Natural killer cell (primary cell): ENCODE measurements at places on chromosomes 2 and 18.
A peak's percentile ranks its signal among the peaks of the same experiment; 100 is the strongest.

DNA sequence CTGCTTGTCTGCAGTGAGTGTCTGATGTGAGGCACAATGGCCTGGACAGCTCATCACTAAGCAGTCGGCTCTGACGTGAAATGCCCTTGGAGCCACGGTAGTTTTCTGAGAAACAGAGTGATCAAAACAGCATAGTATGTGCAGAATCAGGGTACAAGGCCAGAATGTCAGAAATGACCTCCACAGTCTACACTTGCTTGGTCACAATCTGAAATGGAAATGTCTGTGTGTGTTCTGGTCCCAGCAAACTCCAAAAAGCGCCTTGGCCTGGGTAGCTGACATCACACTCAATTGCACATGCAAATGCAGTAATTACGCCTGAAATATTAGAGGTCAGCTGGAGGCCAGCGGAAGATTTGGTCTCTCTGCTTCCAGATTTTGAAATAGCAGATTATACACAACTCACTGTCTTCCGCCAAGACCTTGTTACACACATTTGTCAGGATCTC is 95.4 kb downstream of the CTAGE1 start:
- no peak for DNase-seq

DNA sequence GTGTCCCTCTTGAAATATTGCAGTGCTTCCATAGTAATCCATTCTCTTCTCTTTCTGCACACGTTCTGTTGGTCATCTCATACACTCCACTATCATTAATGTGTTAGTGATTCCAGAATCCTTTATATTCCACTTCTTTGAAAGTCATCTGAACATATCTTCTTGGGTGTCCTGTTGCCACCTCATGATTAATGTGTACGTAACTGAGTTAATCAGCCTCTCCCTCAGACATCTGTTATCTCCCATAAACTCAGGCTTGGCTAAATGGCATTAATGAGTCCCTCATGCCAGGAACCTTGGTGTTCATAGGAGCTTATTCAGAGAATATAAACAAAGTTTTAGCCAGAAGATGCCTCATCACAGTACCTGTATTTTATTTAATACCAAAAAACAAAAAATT is 126.4 kb downstream of the NCOA1 start:
- no peak for DNase-seq

DNA sequence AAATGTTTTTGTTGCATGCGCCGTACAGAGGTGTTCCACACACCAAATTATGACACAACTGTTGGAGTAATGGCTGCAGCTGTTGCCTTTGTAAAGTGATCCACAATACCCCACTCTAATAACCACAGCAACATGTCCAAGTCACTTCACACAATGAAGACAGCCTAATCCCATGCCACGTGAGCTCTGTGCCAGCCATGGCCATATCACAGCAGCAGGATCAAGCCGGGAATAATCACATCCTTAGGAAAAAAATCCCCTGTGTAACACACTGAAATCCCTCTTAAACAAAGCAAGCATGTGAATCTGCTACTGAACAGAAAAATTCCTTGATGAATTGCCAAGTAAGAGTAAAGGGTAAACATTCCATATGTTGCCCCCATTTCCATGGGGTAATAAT is 179.5 kb upstream of the PARD3B start:
- no peak for DNase-seq

- no peak for DNase-seq
Observed at GRCh38 chr2:27582129-27582694, 630 bp upstream of the ZNF512 start.

GRCh38 chr2:218567797-218568189 is 358 bp downstream of the USP37 start:
- no peak for DNase-seq

DNA sequence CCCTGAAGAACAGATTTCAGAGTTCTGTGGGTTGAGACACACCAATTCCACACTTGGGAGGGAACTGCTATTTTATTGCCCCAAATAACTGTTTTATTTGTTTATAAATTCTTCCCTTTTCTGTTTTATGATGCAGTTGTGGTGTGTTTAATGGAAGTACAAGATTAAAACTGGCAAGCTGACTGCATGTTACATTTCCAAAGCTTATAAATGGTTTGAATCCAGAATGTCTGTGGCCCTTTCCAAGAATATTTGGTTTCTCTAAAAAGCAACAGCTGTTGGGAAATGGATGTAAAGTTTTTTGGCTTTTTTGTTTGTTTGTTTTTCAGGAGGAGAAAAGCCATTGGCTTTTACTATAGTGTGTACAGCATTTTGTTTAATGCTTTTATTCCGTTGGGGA is 234.5 kb downstream of the MTX2 start:
- DNase-seq, result no peak

GRCh38 chr2:99850084-99850710 is 292.2 kb downstream of the AFF3 start:
- no peak for DNase-seq

DNA sequence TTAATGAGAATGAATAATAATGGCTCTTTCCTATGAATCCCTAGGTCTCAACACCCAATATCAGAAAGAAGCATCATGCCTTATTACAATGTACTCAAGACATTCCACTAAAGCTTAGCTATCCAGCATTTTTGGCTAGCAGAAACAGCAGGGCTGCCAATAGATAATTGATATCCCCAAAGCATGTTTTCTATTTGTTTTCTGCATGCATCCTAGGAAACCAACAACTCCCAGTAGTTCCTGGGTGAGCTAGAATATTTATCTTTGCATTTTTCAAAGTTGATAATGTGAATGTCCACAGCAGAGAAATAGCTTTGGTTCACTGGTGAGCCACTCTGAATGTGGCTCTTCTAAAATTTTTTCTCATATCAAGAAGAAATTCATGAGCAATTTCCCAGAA is 5.8 kb upstream of the ANTXR1 start:
- DNase-seq, result no peak

DNA sequence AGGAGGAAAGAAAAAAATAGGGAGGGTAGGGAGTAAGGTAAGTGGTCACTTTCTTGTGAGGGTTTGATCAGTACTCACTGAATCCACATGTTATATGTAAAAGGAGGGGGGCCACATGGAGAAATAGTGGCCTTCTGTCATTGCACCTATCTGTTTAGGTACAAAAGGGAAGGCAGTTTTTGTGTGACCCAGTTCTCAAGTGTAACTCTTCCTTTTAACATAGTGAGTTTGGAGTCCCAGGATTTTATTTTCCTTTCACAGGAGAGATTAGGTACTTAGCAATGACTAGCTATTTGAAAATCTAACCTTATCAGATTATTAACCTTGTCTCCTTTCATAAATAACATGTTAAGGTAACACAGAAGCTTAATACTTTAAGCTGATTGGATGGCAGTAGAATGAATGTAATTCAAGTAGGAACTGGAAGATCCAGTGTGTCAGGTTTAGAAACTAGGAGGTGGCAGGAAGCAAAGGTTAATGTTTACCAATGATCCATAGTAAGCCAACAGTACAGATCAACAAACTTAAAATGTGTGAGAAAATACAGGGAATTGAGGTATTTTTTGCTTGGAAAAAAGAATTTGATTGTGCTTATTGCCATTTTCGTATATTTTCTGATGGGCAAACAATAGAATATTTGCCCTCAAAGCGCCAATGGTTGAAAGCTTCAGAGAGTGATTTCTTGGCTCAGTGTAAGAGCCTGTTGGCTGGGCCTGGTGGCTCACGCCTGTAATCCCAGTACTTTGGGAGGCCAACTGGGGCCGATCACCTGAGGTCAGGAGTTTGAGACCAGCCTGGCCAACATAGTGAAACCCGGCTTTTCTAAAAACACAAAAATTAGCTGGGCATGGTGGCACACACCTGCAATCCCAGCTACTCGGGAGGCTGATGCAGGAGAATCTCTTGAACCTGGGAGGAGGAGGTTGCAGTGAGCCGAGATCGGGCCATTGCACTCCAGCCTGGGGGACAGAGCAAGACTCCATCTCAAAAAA is 11.3 kb downstream of the HNMT start:
- DNase-seq, result no peak

DNA sequence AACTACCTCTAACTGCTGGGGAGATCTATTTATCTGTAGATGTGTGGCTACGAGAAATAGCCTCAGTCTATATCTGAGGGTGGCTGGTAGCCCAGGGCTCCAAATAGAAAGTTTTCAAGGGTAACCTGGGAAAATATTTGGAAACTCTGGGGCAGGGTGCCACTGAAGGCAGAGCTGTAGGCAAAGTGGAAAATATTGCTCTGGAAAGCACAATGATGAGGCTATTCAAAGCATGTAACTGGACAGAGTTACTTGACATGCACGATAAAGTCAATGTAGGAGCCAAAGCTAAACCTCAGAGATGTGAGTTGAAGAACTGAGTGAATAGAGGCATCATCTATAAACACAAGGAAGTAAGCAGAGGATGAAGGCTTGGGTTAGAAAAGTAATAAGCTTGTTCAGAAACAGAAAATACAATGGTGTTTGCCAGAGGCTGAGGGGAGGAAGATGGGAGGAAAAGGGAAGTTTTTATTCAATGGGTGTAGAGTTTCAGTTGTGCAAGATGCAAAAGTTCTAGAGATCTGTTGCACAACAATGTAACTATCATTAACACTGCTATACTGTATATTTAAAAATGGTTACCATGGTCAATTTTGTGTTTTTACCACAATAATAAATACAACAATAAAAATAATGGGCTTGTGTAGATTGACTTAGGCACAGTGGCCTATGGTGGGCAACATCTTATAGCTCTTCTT is 171.6 kb downstream of the MBD2 start:
- no peak for DNase-seq

GRCh38 chr2:169221745-169222369 is 140.5 kb downstream of the LRP2 start:
- peak; percentile 4 for DNase-seq

- DNase-seq, result no peak
Observed at GRCh38 chr18:74234326-74235171, 57.2 kb downstream of the CYB5A start.

DNA sequence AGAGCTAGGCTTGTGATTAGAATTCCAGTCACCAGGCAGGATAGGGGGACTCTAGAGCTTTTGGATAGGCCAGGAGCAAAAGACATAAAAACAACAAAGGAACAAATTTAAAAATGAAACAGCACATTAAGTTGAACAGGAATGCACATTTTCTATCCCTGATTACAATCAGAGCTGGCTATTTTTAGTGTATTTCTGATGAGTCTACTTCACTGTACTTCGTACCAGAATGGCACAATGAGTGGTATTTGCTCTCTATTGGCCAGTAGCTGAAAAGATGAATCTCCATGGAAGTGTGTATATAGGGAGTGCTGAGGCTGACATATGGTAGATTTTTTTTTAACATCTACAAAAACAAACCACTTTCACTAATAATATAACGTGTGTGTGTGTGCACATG is 34.2 kb upstream of the LRRTM1 start:
- DNase-seq, result no peak

DNA sequence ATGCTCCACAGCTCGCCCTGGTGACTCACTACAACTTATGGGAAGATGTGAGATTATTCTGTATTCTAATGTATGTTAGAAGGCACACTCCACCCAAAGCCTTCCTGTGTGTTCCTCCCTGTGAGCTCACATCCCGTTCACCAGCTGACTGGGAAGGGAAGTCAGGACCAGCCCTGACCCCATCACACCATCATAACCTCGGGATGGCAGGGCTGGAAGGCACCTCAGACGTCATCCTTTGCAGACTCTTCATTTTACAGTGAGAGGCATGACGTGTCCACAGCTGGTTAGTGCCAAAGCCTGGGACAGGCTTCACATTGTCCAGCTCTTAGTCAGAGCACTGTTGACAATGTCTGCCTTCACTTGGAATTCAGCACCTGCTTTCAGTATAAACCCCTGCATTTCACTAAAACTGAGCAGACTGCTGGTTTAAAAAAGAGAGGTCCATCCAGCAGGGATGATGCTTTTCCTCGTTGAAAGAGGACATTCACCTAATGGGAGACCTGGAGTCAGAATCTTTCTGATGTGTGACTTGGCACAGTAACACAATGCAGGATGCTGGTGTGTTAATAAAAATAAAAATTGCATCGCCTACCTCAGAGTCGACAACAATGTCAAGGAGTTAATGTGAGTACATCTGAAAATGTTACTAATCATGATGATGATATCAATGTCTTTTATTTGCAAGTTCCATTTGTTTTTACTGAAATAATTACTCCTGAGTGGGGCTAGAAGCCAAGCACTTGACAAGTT is 418.0 kb upstream of the TNP1 start:
- DNase-seq, result no peak
